ENCODE measurements at places on chromosomes 5 and 9.

DNA sequence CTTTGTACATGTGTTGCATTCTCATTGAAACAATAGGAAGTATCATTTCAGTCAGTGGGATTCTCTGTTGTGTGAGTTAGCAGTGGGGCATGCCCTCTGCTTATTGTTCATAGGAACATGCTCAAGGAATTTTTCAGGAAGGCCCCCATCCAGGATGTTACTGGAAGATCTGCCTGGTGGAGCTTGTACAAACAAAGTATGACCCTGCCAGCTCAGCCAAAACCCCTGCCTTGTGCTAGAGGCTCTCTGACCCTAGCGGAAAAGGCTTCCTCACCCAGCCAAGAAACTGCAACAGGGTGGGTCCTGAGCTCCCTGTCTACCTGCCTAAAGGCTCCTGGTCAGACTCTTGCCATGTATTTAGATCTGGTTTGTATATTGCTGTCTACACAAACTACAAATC is 43.2 kb downstream of the MRRF start:
- DNase-seq = no peak

DNA sequence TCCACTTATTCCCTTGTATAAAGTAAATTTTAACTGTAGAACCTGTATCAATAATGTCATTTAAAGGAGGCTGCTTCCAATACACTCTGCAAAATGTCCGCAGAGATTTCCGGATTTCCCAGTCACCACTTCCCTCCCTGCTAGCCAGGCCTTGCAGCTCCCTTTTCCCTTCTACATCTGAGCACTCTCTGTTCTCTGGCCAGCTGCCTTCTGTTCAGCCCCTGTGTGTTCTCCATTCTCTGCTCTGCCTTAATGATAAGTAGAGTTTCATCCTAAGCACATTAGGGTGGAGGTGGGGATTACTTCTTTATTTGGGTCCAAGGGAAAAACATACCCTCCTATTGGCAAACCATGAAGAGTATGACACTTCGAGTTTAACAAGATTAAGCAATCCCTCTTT is 719.6 kb upstream of the WWC1 start:
- DNase-seq = no peak

DNA sequence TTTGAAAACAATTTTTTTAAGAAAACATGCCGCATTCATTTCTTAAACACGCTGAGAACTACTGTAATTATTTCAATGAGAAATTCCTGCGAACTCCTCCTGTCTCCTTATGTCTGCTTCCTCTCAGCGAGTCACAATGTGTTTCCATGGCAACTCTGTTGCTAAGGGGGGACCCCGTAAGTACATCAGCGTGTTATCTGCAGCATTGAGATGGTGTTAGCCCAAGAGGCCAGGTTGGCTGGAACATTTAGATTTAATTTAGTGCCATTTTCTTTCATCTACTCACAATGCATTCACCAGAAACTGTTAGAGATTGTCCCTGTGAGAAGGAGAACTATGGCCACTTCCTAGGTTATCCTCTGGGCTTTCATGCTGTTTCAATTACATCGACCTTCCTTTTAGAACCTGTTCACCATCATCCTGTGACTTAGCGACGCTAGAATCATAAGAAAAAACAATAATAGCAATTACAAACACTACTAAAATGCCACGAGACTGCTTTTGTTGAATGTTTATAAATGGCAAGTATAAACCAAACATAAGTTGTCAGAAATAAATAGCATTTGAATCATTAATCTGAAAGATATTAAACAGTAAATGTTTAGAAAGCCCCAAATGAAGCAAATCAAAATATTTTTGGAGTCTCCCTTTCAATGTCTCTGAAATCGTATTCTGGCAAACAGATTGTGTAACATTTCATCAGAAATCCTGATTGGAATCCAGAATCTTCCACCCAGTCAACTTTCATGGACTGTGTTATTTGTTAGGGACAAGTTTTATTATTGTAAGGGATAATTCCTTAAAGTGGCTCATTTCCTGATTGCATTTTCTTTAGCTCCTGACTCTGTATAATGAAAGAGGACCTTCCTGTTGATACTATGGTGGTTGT is 39.7 kb upstream of the SHC3 start:
- no peak for DNase-seq

DNA sequence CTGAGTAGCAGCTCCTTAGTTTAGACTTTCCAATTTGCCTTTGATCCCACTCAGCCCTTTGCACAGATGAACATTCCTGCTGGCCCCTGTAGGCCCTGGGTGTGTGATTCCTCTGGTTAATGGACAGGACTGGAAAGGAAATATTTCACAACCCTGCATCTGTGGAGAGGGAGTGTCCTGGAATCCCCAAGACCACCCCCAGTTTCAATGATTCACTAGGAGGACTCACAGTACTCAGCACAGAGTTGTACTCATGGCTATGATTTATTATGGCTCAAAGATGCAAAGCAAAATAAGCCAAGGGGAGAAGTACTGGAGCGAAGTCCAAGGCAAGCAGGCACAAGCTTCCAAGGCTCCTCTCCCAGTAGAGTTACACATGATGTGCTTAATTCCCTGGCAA is 42.4 kb upstream of the TJP2 start:
- DNase-seq = peak; percentile 66

- DNase-seq = peak; percentile 2
These were observed 399.5 kb upstream of the TNC start for GRCh38 chr9:115517335-115518075.

DNA sequence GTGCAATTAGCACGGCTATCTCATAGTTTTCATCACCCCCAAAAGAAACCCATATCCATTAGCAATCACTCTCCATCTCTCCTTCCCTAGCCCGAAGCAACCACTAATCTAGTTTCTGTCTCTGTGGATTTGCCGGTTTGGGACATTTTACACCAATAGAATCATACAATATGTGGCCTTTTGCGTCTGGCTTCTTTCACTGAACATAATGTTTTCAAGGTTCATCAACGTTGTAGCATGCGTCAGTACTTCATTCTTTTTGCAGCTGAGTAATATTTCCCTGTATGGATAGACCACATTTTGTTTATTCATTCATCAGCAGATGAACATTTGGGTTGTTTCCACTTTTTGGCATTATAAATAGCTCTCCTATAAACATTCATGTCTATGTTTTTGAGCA is 75.4 kb upstream of the TBC1D2 start:
- DNase-seq = no peak

DNA sequence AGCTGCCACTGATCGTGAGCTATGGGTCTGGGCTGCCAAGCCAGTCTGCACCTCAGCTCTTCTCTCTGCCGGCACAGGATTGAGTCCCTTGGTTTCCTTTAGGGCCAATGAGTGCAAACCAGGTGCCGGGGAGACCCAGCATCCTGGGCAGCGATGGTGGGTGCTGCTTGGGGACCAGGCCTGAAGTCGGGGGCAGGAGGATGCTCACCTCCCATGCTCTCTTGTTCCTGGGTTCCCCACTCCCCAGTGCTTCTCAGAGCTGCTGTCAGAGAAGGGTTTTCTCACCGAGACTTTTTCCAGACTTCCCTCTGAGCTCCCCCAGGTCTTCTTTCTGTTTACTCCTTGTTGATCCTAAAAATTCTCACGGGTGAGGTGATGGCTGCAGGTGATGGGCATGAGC is 61.2 kb downstream of the IRX1 start:
- no peak for DNase-seq

DNA sequence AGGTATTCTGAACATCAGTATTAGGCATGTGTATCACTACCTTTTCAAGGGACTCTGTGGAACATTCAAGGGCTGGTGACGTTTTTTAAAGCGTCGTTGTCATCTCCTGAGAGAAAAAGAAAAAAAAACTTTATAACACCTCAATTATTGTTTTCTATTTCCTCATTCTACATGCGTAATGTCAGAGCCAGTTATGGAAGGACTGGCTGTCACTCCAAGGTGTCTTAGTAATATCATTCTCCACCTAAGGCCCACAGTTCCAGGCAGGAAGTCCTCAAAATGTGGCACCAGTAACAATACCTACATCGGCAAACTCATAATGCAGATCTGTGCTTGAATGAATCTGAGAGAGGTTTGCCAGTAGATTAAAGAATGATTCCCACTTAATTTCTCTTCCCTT is 210.2 kb downstream of the SAXO1 start:
- DNase-seq = no peak

- DNase-seq = no peak
These were observed 1158.7 kb downstream of the DTWD2 start for GRCh38 chr5:117829646-117830045.

DNA sequence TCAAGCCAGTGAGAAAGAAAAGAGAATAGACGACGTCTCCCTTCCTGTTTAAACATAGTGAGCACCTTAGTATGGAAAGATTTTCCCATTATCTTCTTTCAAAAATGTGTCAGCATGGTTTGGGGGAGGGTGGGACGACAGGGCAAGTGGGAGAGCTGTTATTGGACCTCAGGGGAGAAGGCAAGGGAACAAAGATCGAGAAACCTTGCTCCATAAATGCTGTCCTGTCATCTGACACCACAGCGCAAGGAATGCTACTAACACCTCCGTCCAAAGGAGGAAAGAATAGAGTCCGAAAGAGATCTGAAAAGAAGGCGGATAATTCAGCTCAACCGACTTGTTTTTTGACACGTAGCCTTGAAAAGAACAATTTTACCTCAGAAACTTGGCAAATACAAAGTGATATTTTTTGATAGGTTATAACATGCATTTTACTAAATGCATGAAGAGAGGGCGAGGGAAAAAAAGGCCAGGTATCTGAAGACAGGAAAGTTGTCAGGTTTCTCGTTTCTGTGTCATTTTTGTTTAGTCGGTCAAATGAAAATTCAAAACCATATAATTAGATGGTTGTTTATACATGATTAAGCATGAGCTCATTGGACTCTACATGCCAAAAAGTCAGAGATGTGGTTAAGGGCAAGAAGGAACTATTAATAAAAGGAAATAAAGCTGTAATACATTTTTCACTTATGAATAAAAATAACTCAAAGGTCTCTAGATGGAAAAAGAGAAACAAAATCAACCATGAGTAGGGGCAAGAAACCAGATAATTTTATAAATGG is 155.7 kb downstream of the GLIS3 start:
- DNase-seq = peak; percentile 13

DNA sequence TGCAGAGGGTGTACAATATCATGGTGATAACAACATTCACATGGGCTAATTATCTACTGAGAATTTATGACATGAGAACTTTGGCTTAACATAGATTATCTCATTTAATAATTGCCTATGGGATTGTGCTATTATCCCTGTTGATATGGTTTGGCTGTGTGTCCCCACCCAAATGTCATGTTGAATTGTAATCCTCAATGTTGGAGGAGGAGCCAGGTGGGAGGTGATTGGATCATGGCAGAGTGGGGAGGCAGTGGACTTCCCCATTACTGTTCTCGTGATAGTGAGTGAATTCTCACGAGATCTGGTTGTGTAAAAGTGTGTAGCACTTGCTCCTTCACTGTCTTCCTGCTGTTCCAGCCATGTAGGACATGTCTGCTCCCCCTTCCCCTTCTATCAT is 186.4 kb downstream of the TRIM32 start:
- no peak for DNase-seq

GRCh38 chr9:17462869-17463464 is 115.9 kb upstream of the SH3GL2 start:
- peak; percentile 4 for DNase-seq

DNA sequence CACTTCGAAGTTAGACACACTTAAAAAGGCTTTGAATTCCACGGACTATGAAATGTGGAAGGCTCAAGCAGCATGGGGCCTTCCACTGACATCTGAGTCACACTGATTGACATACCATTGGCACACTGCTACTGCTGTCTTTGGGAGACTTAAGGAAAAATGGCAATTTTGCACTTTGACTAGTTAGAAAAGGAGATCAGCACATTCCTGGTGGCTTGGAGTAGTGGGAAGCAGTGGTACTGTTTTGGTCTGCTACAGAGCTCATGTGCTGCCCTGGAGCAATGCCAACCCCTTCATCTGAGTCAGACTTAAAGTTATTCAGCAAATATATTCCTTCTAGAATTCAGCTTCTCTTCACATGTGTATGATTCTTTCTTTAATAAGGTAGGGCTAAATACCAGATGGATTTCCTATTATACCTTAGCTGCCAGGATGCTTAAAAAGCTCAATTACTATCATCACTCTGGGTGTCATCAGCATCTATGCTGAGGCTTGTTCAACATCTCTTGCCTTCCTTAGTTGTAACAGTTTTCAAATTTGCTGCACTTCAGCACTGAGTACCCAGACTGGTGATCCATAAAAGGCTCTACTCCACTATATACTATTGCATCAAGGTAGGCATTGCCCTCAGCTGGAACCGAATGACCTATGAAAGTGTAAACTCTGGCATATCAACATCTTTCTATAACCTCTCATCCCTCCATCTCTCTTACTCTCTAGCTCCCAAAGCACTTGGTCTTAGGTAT is 42.3 kb upstream of the MOCS2 start:
- DNase-seq = peak; percentile 24

- DNase-seq = peak; percentile 64
These were observed 51.7 kb upstream of the TUT7 start for GRCh38 chr9:86405926-86406325.

DNA sequence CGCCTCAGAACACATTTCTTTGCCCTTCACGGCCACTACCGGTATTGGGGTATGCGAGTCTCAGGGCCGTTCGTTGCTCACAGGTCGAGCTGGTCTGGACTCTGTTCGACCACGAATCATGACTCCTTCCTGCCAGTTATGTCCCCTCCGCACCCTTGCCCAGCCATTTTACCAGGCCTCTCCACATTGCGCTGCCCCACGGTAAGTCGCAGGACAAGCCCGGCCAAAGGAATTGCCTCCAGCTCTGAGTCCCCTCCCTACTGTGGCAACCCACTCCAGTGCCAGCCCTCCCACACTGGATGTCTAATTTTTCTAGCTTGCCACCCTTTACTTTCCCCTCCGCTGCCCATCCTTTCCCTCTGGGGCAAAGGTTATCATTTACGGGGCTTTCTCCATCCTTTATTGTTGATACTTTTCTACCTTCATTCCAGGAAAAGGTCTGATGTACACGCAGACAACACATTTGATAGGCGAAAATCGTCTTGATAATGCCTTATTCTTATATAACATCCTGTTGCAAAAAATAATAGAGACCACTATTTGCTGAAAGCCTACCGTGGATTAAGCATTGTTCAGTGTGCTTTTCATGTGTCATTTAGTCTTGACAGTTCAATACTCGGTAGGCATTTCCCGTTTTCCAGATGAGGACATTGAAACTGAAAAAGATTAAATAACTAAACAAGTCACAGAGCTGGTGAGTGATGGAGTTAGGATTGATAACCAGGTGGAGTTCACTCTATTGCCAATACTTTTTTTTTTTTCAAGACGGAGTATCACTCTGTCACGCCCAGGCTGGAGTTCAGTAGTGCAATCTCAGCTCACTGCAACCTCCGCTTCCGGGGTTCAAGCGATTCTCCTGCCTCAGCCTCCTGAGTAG is 958 bp upstream of the HSPA5 start:
- DNase-seq = peak; percentile 27
